ENCODE measurements at places on chromosomes 3 and 15. TPM values are rescaled to one million over a fixed set of nuclear protein-coding genes. Genes with fewer than 3 reads are reported as not detected.

Gene SAMD7
- not detected for total RNA-seq

DNA sequence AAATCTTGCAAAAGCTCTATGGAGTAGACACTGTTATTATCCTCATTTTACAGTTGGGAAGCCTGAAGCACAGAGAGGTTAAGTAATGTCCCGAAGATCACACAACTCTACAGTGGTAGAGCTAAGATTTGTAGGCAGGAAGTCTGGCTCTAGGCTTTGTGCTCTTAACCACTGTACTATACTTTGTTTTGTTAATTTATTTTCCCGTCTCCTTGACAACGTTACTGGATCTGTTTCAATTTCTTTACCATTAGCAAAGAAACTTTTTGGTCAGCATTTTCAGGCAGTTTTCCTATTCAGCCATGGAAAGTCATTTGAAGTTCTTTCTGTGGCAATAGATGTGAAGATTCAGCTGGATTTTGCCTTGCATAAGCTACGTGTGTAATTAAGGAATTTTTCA is 51.7 kb downstream of the OTOL1 start:
- DNase-seq, result no peak

- no peak for DNase-seq
These were observed 241.8 kb downstream of the FOXP1 start for GRCh38 chr3:71341721-71342120.

DNA sequence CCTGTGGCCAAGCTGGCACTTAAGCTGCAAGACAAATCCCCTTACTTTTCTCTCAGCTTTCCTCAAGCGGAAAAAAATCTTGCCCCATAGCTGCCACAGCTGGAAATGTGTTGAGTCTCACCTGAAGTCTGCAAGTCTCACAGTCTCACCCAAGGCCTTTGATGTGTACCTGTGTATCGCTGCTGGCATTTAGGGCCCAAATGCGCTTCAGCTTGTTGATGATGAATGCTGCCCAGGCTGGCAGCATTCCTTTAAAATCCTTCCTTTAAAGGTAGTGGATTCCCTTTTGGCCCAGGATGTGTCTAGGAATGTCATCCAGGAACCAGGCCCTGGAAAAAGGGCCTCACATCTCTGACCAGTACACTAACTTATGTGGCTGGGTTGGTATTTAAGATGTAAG is 7.0 kb downstream of the OR5K4 start:
- DNase-seq, result no peak

DNA sequence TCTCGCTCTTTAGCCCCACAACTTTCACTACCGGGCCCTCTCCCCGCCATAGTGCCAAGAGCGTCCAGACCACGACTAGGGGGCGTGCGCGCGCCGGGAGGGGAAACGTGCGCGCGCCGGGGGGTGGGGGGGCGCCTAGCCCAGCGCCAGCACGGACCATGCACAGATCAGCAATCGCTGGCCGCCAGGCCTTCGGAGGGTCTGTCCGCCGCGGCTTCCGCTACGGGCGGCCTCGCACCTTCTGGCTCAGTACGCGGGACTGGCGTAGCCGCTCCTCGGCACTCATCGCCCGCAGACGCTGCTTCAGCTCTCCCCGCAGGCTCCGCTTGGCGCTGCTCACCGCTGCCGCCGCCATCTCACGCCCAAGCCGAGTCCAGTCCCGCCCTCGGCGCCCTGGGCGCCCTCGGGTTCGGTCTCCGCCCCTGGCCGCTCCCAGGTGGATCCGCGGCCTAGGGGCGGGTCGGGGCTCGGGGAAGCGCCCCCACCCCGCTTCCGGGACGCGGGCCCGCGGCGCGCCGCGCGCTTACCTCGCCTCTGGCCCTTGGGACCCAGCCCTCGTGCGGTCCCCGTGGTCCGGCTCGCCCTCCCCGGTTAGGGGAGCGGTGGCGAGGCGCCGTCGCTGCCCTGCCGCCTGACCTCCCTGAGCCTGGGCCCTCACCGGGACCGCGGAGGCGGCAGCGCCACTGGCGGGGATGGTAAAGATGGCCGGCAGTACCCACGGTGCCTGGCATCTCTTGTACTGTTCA is at the start of gene MTHFS:
Gene MTHFS, minus strand, starts transcription at position 381 of the 746 bp plus-strand sequence. Its CDS starts 26 bp downstream, at position 355.
- DNase-seq, result peak; percentile 93
